NCI-H1930 (cell line): ENCODE measurements at places on chromosomes 2 and 18.

GRCh38 chr18:56967035-56967434 lies 179.9 kb upstream of the BOD1L2 start:
- DNase-seq, result no peak

DNA sequence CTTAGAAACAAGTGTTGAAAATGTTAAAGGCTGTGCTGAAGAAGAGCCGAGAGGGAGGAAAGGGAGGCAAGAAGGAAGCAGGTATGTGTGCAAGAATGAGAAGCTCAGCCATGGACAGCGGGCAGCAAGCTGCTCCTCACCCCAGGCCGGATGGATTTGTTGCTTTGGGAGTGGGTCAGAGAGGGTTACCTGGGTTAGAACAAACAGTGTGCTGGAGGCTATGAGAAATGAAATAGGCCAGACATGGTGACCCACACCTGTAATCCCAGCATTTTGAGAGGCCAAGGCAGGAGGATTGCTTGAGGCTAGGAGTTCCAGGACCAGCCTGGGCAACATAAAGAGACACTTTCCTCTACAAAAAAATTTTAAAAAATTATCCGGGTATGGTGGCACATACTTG lies 97.5 kb downstream of the TANC1 start:
- no peak for DNase-seq

DNA sequence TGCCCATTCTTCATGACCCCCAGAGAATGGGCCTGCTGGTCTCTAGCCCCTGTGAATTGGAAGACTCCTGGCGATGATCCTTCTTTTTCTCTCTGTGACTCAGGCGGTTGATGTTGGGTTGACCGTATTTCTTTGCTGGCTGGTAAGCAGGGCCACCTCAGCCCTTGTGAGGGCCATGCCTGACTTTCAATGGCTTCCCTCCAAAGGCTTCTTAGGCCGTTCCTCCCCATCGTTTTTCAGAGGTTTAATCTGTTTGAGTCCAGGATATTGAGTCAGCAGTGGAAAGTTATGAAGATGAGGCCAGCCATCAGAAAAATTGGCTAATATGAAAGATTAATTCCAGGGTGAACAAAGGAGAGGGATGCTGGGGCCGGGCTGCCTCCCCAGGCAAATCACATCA lies 13.6 kb downstream of the HPCAL1 start:
- DNase-seq, result no peak

- no peak for DNase-seq
These were observed 936.0 kb downstream of the CNTNAP5 start for GRCh38 chr2:124961132-124961531.

- DNase-seq, result peak; percentile 32
These were observed 398.0 kb downstream of the CDH2 start for GRCh38 chr18:27778925-27779324.

DNA sequence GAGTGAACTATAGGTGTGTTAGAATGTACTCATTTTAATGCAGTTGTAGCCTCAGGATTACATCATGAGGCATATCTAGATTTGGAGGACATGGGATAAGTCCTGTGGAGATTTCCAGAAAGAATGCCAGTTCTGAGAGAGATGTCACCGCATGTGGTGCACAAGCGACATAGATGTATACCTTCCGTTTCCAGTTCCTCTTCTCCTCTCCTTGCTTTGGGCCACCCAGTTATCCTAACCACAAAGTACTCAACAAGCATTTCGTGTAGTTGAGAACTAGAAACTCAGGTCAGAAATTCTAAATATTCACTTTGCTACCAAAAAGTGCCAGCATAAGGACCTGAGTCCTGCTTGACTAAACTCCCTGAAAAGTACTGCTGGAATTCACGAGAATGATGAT lies 66.5 kb downstream of the KCTD18 start:
- DNase-seq, result no peak

GRCh38 chr18:27075828-27076227 lies 109.3 kb downstream of the CHST9 start:
- peak; percentile 39 for DNase-seq

DNA sequence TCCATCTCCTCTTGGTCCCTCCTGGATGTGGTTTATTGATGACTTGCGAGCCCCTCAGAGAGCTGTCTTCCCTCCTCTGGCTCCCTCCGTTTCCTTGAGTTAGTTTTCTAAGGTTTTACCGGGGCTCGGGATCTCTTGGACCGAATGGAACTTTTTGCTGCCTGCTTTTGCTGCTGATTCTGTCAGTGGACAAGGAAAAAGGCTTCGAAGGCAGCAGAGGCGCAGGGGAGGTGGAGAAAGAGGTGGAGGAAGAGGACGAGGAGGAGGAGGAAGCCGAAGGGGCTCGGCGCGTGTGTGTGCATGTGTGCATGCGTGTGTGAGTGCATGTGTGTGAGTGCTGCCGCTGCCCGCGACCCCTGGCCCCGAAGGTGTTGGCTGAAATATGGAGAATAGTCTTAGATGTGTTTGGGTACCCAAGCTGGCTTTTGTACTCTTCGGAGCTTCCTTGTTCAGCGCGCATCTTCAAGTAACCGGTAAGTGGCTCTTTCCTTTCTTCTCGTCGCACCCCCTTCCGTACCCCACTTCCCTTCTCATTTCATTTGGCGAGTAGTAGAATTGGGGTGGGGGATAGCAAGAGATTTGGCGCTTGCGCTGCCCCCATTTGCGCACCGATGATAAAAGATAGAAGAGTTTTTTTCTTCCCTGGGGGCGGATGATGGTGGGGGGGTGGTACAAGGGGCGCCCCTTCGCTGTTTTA lies 557 bp downstream of the DCC start:
- DNase-seq, result no peak

DNA sequence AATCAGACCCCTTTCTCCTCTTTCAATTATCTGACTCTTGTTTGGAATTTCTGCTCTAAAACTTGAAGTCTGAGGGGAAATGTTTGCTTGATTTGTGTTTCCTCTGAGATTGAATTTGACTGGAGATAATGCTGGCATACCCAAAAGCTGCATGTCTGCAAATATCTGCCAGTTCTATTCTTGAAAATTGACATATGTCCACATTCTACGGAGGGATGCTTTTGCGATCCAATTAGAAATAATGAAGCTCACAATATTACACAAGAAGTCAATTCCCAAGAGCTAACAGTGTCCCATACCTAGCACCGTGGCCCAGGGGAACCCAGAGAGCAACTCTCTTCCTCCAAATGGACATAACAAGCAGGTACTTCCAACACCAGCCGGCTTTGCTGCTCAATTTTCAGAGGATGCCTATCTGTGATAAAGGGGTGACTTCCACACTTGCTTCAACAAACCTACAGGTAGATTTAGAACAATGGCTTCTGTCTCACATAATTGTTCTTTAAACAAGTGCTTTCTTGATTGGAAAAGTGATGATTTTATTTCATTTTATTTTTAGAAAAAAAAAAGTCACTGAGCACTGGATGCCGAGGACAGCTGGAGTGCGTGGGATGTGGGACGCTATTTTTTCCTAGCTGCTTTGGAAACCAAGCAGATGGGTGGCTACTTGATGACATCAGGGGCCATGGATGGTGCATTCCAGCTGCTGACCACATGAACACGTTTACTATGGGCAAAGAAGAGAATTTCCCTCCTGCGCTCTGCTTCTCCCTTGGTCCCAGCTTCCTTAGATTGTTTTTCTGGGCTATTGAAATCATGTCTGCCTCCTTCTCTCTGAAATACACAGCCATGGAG lies 488.9 kb downstream of the RNF144A start:
- DNase-seq, result no peak
